ENCODE measurements at places on chromosomes 11 and 22. TPM values are rescaled to one million over a fixed set of nuclear protein-coding genes. Genes with fewer than 3 reads are reported as not detected.

APOC3 gene
- total RNA-seq, result not detected

TRIM22 gene
- total RNA-seq, result 16.1 TPM

PICALM gene
- total RNA-seq, result 213 TPM

BIK gene
- total RNA-seq, result not detected

RAB6A gene
- total RNA-seq, result 135 TPM

RAB39A gene
- 0.54 TPM for total RNA-seq

MIOX gene
- total RNA-seq, result not detected

MS4A4E gene
- 0.62 TPM for total RNA-seq

KCNK4 gene
- not detected for total RNA-seq

BTG4 gene
- total RNA-seq, result not detected

MMP12 gene
- not detected for total RNA-seq

NOX4 gene
- total RNA-seq, result 9.4 TPM

RNF215 gene
- 10.5 TPM for total RNA-seq

GRAMD1B gene
- 15.3 TPM for total RNA-seq

GDPD5 gene
- 6.9 TPM for total RNA-seq

CAPN5 gene
- 4.0 TPM for total RNA-seq

FZD4 gene
- total RNA-seq, result 14.4 TPM

TSGA10IP gene
- total RNA-seq, result not detected

SCGB2A2 gene
- total RNA-seq, result not detected

F2 gene
- total RNA-seq, result not detected

SYTL2 gene
- total RNA-seq, result 14.2 TPM

P2RY6 gene
- 6.9 TPM for total RNA-seq

SNX32 gene
- total RNA-seq, result 0.54 TPM

INSC gene
- total RNA-seq, result 0.22 TPM

OR8J1 gene
- not detected for total RNA-seq

CST6 gene
- total RNA-seq, result 1.5 TPM

PTGDR2 gene
- 0.89 TPM for total RNA-seq

ARHGEF17 gene
- total RNA-seq, result 82.6 TPM

MLC1 gene
- total RNA-seq, result 0.13 TPM

AMOTL1 gene
- 60.1 TPM for total RNA-seq

DLG2 gene
- total RNA-seq, result 9.9 TPM

OLFML1 gene
- total RNA-seq, result 5.3 TPM

AP5B1 gene
- total RNA-seq, result 8.7 TPM

FDXACB1 gene
- total RNA-seq, result 0.73 TPM

MRGPRX4 gene
- not detected for total RNA-seq

CENPM gene
- total RNA-seq, result 0.24 TPM

NLRP10 gene
- not detected for total RNA-seq

RAG1 gene
- 1.2 TPM for total RNA-seq

TRIM44 gene
- 57.8 TPM for total RNA-seq

KCNQ1 gene
- total RNA-seq, result 43.0 TPM

DBX1 gene
- total RNA-seq, result not detected

CCDC188 gene
- 0.67 TPM for total RNA-seq

MMP27 gene
- not detected for total RNA-seq

OSBP gene
- 35.1 TPM for total RNA-seq

BDNF gene
- total RNA-seq, result 8.4 TPM

MPZL2 gene
- 24.2 TPM for total RNA-seq

BARX2 gene
- total RNA-seq, result not detected

SLC25A45 gene
- 10.5 TPM for total RNA-seq

FXYD6 gene
- total RNA-seq, result 28.0 TPM

C11orf65 gene
- 0.62 TPM for total RNA-seq

TRMT112 gene
- 75.1 TPM for total RNA-seq

IL18BP gene
- 6.2 TPM for total RNA-seq

Data from cardiac septum (tissue), 1 donor.